ENCODE measurements at places on chromosomes 7 and 10.

- DNase-seq = no peak
Observed at GRCh38 chr10:93911866-93912265, 18.1 kb downstream of the SLC35G1 start.

DNA sequence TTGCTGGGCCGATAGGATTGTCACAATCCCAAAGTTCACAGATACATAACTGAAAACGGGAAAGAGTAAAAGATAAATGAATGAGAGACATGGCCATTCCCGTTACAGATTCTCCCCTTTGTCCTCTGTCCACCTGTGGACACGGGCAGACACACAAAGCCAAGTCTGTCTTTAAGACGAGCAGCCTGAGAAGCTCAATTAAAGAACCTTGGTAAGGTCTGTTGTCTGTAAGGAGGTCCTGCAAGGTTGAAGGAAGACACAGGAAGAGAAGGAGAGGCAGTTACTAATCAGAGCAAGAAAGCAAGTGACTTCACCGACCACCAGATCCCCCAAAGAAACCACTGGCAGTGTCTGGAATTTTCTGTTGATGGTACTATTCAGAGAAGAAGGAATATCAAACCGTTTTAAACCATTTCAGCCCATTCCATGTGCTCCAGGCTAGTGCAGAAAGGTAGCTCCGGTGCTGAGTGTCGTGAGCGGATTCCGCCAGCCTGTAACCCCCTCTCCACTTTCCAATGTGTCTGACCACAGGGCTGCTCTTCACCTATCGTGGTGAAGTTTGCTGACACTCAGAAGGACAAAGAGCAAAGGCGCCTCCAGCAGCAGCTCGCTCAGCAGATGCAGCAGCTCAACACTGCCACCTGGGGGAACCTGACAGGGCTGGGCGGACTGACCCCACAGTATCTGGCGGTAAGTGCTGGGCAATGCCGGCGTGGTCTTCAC is 252.6 kb downstream of the CELF2 start:
- peak; percentile 65 for DNase-seq

GRCh38 chr10:130772056-130772455 is 539.5 kb downstream of the TCERG1L start:
- no peak for DNase-seq

- DNase-seq = no peak
Observed at GRCh38 chr10:20065814-20066213, 249.6 kb downstream of the PLXDC2 start.

GRCh38 chr7:35411331-35411730 is 157.4 kb upstream of the TBX20 start:
- no peak for DNase-seq

- DNase-seq = no peak
Observed at GRCh38 chr10:115659616-115660015, 566.5 kb downstream of the ATRNL1 start.

GRCh38 chr7:72161534-72161933 is 250.6 kb downstream of the CALN1 start:
- DNase-seq = no peak

DNA sequence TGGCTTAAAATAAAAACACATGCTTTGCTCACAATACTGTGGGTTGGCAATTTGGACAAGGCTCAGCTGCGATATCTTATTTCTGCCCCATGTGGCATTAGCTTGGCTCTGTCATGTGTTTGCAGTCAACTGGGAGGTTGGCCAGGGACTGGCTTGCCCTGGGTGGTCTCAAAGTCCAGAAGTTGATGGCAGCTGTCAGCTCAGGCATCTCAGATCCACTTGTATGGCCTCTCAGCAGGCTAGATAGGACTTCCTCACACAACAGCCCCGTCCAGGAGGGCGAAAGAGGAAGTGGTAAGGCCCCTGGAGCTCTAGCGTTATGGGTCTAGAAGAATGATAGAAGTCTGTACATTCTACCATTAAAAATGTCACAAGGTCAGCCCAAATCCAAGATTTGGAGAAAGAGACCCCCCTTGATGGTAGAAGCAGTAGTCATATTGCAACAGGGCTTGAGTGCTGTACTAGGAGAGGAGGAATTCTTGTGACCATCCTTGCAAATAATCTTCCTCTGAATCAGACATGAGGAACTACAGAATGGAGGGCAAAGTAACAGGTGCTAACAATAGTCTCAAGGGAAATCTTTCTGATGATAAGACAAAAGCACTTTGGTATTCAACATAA is 166.2 kb downstream of the FAM107B start:
- no peak for DNase-seq

- DNase-seq = peak; percentile 77
Observed at GRCh38 chr10:110137142-110137545, 70.3 kb upstream of the MXI1 start.

DNA sequence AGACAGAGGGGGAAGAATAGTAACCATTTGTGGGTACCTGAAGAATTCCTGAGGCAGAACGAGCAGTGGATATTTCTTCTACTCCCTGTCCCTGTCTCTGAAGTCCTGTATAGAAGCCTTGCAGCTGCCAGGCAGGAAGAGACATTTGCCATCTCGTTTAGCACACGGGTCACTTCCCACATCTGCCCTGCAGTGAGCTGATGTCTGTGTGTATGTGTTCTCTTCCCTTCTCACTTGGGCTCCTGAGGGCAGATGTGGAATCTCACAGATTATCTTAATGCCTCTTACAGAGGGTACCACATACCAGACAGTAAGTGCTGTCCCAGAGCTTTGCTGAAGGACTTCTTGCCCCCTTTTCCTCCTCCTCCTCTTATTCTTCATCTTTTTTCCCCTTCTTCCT is 14.1 kb upstream of the TRPV6 start:
- no peak for DNase-seq

DNA sequence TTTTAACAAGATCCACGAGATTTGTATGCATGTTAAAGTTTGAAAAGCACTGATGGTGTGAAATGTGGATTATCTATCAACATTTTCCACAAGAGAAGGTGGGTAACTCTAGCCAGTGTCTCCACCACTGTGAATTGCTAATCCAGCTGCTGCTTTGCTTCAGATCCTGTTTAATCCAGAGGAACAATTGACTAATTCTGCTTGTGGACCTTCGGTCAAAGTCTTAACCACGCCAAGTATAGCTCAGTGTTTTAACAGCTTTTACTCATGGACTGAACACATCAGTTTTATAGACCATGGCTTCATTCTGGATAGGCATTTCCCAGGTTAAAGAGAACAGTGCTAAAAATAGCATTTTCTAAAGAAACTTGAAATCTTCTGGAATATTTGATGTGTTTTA is 23.5 kb downstream of the ADK start:
- no peak for DNase-seq

GRCh38 chr7:44666566-44666965 is 60.1 kb downstream of the OGDH start:
- no peak for DNase-seq

DNA sequence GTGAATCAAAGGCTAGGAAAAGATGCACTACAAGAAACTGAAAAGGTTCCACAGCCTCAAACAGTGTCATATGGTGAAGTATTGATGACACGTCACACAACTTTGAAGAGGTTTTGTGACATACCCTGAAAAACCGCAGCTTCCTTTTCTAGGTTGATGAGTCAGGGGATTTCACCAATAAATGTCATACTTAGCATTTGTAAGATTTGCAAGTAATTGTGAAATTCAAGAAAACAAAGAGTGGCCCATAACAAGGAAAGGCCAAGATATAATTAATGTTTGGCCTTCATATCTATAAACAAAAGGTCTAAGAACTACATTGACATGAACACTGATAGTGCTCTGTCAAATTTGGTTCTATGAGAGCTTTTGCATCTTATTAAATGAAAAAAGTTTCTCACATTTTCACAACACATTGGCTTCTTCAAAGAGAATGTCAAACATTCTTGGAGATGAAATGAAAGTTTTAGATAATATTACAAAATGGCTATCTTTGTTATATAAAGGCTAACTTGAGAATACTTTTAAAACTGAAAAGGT is 62.0 kb upstream of the NAMPT start:
- peak; percentile 75 for DNase-seq

- no peak for DNase-seq
Observed at GRCh38 chr10:127982601-127983000, 75.7 kb downstream of the PTPRE start.

- DNase-seq = peak; percentile 64
Observed at GRCh38 chr10:128263891-128264688, 137.9 kb upstream of the MKI67 start.

GRCh38 chr10:8262317-8262716 is 207.8 kb downstream of the GATA3 start:
- no peak for DNase-seq

GRCh38 chr7:70487428-70487827 is 644.5 kb upstream of the GALNT17 start:
- DNase-seq = no peak

GRCh38 chr7:44771358-44771757 is 22.7 kb downstream of the ZMIZ2 start:
- no peak for DNase-seq

Data from A549 (cell line).